Stimulated activated CD8-positive, alpha-beta memory T cell treated with anti-CD3 and anti-CD28 coated beads, Interleukin-4, amount 100 ng/mL, for 4 hours (primary cell): ENCODE measurements at places on chromosomes 5 and 9.

DNA sequence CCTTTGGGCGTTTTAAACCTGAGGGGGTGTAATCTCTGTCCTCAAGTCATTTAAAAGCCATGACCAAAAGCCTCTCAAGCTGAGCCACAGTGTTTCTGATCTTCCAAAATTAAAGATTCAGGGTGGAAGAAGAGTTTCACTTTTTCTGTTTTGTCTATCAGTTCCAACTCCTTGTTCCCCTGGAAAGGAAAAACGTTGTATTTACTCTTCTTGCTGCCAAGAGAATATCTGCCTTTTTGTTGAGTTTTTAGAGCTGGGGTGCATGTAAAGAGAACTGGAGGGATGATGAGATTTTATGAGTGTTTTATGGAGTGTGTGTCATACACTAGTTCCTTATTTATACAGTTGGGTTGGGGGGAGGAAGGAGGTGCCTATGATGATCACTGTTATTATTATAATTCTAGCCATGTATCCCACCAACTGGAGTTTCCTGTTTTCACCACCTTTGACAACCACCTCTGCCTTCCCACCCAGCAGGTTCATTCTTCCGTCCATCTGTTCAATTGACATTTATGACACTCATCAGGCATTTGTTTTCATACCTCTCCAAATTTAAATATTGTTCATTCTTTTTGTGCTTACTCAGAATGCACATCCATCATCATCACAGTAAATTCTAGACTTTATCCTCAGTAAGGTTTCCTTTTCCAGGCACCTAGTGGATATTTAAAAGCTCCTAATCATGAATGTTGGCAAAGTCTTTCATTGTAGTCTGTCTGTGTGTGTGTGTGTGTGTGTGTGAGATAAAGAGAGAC is 97.9 kb upstream of the MPDZ start:
- DNase-seq, result no peak

- no peak for DNase-seq
Observed at GRCh38 chr5:180296771-180297170, 4.9 kb upstream of the MAPK9 start.

GRCh38 chr9:123527981-123528380 is 172.0 kb downstream of the CRB2 start:
- DNase-seq, result no peak

DNA sequence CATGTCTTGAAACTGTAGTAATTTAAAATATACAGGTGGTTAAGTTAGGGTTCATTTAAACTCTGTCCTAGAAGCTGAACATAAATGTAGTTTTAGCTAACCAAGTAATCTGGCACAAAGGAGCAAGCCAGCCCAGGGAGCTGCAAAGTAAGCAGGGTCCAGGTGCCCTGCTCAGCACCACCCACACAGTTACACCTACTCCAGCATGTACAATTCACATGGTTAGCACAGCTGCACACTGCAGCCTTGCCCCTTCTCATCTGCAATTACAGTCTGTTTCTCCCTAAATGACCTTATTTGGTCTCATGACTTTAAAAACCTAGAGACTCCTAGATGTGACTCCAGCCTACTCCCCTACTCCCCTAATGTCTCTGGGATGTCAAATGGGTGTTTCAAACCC is 128.4 kb downstream of the EPB41L4A start:
- DNase-seq, result no peak

GRCh38 chr9:132006677-132007370 is 72.8 kb downstream of the MED27 start:
- DNase-seq, result no peak

DNA sequence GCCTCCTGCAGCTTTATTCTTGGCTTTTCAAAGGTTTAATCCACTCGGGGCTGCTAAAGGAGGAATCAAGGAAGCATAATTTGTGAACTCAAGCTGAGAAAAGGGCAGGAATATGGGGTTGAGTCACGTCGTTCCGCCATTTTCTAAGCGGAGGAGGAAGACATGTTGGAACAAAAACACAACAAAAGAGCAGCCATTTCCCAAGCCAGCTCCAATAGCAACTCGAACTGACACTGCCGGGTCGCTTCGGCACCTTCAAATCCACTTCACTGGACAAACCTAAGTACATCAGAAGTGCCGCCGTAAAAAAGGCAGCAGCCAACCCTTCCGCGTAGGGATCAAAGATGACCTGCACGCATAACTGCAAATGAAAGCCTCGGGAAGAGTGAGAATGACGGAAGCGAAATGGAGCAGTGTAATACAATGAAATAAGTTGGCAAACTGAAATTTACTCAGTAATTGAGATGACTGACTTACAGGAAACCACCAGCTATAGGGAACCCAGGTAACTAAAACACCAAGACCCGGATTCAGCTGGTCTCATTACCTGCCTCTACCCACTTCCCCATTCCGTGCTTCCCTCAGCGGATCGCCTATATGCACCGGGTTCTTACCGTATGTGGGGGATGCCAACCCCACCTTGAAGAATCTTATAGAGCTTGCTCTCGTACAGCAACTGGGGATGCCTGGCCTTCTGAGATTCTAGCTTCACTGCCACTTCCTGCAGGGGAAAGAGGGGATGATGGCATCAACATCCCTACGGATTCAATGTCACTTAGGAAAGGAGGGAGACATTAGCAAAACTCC is 1.6 kb downstream of the CSNK1A1 start:
- no peak for DNase-seq

DNA sequence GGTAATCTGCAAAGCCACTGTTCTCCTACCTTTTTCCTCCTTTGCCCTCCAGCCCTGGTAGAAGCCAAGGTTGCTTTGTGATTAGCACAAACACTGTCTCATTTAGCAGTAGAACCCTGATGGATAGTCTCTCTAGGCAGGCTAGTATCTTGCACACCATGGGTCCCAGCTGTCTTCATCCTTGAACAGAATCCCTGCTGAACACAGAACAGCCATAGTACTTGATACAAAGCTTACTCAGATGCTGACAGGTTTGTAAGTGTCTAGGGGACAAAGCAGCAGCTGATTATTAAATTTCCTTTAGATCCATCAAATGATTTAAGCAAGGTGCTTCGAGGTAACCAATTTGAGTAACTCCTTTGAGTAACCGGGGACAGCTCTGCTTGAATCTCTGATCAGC is 163.7 kb upstream of the PPP1R2B start:
- no peak for DNase-seq

- no peak for DNase-seq
Observed at GRCh38 chr5:25241981-25242380, 597.2 kb upstream of the CDH10 start.

- no peak for DNase-seq
Observed at GRCh38 chr5:76202182-76202581, 119.0 kb downstream of the SV2C start.

DNA sequence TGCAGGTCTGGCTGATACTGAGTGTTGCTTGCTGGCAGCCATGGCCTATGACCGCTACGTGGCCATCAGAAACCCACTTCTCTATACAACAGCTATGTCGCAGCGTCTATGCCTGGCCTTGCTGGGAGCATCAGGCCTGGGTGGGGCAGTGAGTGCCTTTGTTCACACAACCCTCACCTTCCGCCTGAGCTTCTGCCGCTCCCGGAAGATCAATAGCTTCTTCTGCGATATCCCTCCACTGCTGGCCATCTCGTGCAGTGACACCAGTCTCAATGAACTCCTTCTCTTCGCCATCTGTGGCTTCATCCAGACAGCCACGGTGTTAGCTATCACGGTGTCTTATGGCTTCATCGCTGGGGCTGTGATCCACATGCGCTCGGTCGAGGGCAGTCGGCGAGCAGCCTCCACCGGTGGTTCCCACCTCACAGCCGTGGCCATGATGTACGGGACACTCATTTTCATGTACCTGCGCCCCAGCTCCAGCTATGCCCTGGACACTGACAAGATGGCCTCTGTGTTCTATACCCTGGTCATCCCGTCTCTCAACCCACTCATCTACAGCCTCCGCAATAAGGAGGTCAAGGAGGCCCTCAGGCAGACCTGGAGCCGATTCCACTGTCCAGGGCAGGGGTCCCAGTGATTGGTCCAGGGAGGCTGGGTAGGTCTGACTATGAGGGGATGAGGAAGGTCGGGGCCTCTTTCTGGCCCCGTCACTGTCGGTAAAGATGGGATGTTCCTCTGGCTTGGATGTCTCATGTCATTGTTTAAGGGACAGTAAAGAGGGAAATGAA is 718 bp downstream of the OR5C1 start:
- DNase-seq, result no peak

DNA sequence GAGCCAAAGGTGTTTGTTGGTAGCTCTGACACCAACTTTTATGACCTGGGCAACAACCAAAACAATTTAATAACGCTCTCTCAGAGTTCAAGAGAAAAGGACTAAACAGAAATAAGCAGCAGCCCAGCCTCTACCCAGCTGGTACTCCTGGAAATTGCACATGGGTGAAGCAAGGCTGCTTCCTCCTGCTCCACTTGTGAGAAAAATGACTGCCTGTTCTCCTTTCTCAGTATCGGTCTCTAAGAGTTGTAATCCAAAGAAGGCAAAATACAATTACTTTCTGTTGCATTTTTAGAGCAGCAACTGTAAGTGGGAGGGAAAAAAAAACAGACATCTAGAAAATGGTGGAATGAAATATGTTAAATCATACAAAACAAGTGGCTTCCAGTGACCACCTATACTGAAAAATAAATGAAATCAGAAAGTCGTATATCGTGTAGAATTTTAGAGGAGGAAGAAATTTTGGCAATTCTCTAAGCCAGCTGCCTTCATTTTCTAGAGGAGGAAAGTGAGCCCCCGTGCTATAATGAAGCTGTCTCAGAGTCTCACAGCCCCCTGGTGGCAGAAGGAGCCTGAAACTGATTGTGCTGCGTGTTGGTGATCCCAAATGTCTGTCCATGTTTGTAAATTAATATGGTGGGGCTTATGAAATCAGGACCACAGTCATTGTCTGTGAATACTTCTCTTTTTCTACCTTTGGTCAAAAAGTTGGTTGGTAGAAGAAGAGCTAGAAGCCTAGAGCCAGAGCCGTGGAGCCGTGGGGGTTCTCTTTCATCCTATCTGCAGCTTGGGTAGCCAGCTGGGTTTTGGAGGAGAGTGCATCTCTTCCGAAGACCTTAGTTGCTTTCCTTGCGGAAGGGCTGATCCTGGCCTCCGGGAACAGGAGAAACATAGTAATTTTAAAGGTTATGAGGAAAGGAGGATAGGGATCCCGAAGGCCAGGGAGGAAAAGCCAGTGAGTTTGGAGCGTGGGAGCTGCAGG is 139.9 kb downstream of the PIP5K1B start:
- DNase-seq, result no peak

- no peak for DNase-seq
Observed at GRCh38 chr5:126410623-126411022, 12.6 kb upstream of the GRAMD2B start.

- no peak for DNase-seq
Observed at GRCh38 chr5:126263591-126264184, 159.5 kb upstream of the GRAMD2B start.

DNA sequence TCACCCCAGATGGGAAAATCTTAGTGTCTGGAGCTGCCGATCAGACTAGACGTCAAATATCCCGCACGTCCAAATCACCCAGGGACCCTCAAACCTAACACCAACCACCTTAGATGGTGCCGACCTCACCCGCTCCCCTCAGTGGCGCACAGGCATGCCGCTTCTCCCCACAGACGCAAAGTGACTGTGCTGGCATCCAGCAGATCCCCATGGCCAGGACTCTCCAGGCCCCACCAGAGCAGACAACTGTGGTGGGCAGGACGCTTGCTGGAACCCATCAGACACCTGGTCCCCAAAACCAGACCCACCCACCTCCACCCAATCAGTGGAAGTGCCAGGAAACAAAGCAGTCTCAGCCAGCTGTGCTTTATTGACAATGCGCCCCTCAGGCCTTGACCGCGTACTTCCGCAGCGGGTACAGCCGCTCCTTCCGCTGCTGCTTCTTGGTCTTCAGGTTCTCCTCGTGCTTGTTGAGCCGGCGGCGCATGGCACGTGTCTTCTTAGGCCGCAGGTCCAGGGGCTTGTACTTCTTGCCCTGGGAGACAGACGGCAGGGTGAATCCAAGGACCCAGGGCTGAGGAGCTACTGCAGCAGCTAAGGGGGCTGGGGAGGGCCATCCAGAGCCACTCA is 4.1 kb downstream of the RPL35 start:
- DNase-seq, result no peak

DNA sequence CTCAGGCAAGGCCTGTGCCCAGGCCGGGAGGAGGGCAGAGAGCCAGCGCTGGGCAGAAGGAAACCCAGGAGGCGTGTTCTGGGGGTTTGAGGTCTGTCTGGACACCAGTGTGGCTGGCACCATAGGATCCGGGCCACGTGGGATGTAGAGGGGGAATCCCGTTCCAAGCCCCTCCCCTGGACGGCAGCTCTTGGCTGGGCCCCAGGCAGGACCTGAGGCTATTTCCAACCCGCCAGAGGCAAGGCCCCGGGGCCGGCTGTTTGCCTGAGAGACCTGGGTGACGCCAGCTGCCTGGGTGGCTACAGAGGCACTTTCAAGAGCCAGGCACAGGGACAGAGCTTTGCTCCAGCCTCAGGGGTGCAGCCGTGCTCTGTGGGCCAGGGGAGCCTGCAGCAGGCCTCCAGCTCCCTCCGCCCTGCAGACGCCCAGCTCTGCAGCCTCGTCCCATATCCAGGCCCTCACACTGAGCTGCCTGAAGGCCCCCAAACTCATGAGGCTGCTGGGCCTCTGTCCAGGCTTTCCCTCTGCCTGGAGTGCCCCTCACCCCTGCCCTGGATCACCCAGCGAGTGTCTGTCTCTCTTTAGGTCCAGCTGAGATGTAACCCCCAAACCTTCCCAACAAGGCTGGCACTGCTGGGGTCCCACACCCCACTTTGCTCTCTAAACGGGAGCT is 56.6 kb upstream of the EGFL7 start:
- no peak for DNase-seq

DNA sequence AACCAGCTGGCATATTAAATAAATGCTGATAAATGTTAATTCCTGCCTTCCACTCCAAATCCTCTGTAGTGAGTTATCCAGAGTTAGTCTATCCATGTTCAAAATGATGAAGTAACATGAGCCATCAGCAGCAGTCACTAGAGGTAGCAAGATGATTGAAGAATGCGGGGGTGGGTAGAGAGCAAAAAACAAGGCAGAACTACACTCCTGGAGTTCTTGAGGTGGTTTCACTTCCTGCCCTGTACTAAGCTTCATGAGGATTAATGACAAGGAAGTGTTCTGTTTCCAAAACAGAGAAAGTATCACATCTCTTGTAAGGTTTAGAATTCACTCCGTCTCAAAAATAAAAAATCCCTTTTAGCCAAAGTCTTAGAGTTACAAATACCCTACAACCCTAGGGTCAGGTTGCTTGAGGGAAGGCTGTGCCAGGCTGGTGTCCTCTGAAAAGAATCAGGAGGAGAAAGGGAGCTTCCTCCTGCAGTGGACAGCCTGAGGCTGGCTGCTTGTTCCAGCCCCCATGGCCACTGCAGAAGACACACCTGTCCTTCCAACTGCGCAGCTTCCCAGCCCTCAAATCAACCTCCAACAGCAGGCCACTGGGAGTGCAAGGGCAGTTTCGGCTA is 180.2 kb downstream of the DENND1A start:
- no peak for DNase-seq

- no peak for DNase-seq
Observed at GRCh38 chr5:163706053-163706771, 200.8 kb downstream of the MAT2B start.

GRCh38 chr9:136055715-136056545 is 39.2 kb downstream of the NACC2 start:
- no peak for DNase-seq
